ENCODE measurements at places on chromosomes 5 and 9.

DNA sequence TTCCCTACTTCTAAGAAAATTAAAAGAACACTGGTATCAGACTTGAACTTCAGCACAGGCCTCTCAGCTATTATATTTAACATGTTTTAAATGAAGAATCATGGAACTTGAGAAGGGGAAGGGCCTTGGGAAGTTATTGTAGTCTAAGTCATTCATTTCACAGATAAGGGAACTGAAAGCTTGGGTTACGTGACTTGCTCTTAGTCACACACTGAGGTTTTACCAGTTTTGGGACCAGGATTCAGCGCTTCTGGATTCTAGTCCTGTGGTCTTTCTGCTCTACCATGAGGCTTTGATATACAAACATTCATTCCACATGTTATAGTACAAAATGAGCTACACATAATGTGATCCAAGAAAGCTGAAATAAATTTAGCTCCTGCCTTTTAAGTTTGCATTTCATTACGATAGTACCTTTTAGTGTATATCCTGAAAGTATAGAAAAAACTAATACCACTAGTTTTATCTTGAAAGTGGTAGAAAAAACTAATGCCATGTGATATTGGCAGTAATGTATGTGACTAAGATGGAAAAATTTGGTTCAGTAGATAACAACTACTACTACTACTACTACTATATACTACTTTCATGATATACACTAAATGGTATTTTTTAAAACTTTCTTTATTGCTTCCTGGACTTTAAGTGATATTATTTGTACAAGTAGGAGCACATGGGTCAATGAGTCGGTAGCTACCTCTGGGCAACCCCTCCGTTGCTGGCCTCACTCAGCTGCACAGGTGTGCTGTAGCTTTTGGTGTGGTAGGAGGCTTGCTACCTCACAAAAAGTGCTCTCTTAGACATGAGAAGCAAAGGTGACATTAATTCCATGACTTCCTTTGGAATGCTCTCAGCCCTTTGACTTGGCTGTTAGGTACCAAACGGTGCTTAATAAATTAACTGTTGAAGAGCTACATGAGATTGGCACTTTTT is 40.7 kb downstream of the F2RL2 start:
- DNase-seq, result no peak

DNA sequence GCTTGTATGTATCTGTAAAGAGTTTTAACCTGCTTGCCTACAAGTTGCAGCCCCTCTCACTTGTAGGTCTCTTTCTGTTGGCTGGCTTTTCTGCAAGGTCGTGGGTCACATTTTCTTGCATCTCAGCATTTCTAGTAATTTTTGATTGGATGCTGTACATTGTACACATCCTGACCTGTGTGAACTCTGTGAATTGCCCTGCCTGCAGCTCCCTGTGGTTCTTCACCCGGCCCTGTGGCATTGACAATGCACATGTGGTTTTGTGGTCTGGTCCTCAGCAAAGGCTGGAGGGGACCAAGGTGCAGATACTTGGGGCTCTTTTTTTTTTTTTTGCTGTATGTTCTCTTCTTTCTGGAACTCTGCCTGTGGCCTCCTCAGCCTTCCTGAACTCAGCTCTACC is 53.6 kb downstream of the WNK2 start:
- DNase-seq, result no peak

DNA sequence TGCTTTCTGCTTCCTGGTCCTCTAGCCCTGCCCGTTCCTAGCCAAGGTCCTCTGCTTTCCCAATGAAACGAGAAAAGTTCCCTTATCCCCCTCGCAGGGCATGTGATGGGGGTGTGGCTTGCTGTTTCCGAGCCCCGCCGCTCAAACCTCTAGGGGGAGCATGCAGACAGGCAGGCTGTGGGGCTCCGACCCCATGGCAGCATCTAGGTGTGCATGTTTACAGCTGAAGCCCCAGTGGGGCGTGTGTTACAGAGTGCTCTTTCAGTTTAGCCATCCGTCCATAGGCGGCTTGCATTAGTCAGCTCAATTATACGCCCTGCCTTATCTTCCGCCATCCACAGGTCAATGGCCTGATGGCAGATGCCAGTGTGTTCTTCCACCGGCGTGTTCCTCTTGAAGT is 48.3 kb upstream of the SPATA31E1 start:
- DNase-seq, result peak; percentile 34

DNA sequence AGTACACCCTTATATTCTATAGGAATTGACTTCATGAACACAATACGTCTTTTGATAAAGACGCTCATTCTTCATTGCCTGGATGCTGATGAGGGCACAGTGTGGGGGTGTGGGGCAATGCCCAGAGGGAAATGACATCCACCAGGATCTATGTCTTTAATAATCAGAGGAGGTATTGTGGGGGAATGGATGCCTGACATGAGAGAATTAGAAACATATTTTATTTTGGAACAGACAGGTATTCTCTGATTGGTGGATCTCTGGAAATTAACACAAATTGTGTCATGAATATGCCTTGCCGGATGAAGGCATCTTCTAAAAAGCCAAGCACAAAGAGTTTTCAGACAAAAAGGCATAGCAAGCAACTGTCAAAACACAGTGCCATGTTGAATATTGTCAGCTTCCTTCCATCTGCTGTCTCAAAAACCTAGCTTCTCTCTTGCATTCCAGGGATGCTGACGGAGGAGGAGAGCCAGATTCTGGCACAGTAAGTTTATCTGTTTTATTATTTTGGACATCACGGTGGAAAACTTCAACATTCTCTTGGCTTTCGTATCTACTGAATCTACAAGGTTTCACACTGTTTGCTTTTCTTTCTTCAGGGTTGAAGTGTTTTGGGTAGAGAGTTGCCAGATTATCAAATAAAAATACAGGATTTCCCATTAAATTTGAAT is 3.9 kb upstream of the C5orf58 start:
- DNase-seq, result no peak

DNA sequence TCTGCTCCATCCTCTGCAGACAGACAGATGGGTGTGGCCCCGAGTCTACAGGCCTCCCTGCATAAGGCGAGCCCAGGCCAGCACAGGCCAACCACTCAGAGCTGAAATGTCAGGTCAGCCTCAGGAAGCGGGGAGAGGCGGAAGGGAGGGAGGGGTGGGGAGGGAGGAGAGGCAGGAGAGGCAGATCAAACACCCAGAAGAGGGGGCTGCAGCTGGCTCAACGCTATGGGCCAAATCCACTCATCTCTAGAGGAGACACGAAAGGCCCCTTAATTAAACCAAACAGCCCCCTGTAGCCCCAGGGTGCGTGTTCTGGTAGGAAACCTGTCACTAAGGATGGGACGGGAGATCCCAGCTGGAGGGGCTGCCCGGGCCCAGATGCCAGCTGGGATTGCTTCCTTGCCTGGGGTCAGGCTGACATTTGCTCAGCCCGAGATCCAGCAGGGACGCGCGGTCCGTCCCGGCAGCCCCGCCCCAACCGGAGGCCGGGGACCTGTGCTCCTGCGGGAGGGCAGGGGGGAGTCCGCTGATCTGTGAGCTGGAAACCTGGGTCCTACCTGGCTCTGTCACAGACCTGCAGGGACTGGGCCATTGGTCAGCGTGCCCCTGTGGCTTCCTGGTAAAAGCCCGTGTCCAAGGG is 97.2 kb upstream of the SARDH start:
- DNase-seq, result no peak
